NCI-H1417 (cell line): ENCODE measurements at places on chromosomes 7 and 10.

- DNase-seq = no peak
Observed at GRCh38 chr7:35508623-35509400, 186.1 kb downstream of the HERPUD2 start.

DNA sequence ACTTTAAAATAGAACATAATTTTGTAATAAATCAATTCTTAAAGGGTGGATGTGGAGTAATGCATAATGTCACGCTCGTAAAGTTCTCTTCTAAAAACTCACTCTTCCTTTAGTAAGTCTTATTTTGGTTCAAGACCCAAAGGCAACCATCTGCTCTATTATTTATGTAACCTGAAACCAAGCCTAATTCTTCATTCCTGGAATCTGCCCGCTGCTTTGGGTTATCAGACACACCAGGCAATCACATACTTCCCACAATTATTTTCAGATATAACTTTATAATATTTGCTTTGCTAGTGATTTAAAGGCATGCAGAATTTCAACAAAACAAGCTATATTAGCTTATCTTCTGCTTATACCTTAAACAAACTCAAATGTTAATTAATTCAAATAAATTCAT, 39.0 kb downstream of the RAB11FIP2 start:
- DNase-seq = no peak

GRCh38 chr7:7191137-7191536, 8.8 kb downstream of the C1GALT1 start:
- DNase-seq = no peak

- no peak for DNase-seq
Observed at GRCh38 chr7:121331574-121331973, 2.8 kb downstream of the WNT16 start.

- DNase-seq = no peak
Observed at GRCh38 chr10:110523736-110524135, 26.0 kb downstream of the DUSP5 start.
